ENCODE measurements at places on chromosomes 4 and X.

GRCh38 chr4:158652920-158653319 is 18.8 kb downstream of the C4orf46 start:
- DNase-seq = no peak

DNA sequence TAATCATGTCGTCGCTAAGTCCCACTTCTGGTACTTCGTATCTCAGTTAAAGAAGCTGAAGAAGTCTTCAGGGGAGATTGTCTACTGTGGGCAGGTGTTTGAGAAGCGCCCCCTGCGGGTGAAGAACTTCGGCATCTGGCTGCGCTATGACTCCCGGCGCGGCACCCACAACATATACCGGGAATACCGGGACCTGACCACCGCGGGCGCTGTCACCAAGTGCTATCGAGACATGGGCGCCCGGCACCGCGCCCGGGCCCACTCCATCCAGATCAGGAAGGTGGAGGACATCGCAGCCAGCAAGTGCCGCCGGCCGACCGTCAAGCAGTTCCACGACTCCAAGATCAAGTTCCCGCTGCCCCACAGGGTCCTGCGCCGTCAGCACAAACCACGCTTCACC is 11.3 kb downstream of the PNCK start:
- no peak for DNase-seq

GRCh38 chrX:67353651-67354370 is 190.0 kb upstream of the AR start:
- DNase-seq = no peak

- no peak for DNase-seq
Observed at GRCh38 chr4:17168571-17168970, 270.1 kb upstream of the LDB2 start.

DNA sequence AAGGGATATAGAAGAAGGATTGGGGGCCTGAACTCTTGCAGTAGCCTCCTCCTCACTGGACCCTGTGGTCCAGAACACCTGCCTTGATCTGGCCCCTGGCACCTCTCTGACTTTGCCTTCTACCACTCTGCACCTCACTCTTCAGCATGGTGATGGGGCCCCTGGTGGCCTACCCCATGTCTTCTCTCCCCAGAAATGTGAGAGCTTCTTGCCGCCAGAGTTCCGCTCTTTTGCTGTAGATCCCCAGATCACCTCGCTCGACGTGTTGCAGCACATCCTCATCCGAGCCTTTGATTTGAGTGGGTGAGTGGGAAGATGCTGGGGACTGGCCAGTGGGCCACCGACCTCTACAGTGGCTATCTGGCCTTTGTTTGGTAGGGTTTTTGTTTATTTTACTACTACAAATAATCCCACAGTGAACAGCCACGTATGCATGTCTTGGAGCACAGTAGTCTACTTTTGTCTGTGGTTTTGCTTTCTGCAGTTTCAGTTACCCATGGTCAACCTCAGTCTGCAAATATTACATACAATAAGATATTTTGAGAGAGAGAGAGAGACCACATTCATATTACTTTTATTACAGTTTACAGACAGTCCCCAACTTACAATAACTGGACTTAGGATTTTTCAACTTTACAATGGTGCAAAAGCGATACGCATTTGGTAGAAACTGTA is 1.8 kb downstream of the TBC1D25 start:
- DNase-seq = no peak

DNA sequence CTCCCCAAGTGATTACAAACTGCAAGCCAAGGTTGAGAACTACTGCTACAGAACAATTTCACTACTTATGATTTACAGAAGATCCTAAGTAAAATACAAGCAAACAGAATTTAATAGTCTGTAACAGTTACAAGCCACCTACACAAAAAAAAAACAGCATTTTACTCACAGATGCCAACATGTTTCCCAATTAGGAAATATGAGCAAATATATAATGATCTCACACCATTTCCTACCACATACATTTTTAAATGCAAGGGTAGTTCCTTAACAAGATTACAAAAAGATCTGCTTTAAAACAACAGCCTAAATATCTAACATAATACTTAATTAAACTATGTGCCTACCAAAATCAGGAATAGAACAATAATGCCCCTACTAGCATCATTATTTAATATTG is 63.4 kb downstream of the EFHC2 start:
- DNase-seq = no peak

DNA sequence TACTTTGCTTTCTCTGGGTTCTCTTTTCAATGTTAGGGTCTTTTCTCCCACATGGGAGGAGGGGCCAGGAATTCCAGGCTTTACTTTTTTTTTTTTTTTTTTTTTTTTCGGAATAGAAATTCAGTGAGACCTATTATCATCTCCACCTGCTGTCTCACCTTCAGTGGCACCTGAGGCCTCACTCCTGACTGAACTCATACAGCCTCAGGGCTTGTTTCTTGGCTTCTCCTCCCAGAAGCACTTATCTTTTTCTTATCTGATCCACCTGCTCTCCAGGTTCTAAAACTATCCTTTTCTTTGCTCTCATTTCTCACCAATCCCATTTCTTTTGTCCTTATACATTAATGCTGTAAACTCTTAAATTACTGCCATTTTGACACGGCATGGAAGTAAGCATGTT is 117.3 kb upstream of the PPP3CA start:
- no peak for DNase-seq

DNA sequence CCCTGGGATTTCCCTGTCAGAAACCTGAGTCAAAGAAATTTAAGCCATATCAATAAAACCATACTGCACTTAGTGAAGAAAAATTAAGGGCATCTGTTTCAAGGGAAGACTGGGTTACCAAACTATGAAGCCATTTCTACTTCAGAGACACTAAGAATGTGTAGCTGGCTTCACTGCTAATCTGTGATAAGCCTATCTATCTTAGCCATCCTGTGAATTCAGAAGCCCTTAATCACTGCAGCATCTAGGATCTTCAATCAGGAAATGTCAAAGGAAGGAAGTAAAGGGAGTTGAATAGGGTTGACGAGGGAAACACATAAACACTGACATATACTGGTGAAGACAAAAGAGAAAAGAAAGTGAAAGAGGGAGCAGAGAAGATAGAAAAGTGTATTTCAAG is 777.6 kb upstream of the DIAPH2 start:
- DNase-seq = no peak

DNA sequence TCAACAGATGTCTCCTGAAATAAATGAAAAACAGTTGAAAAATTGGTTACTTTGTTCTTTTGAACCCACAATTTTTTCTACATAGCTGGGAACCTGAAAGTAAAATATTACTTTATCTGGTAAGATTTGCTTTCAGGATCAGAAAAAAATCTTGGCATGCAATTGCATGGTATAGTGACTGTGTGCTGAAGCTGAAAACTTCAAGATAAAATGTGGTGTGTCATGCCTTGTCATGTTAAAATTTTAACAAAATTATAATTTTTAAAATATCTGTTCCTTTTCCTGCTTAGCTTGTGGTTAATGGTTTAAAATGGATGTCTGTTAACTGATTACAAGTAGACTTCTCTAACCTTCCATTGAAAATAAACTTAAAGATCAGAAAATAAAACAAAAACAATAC is 904.8 kb downstream of the PDHA2 start:
- DNase-seq = no peak

- peak; percentile 62 for DNase-seq
Observed at GRCh38 chrX:15789979-15790768, at the start of gene ZRSR2. Gene ZRSR2 (plus strand): TSS chrX:15790484. CDS start chrX:15790496, 12 bp downstream.

DNA sequence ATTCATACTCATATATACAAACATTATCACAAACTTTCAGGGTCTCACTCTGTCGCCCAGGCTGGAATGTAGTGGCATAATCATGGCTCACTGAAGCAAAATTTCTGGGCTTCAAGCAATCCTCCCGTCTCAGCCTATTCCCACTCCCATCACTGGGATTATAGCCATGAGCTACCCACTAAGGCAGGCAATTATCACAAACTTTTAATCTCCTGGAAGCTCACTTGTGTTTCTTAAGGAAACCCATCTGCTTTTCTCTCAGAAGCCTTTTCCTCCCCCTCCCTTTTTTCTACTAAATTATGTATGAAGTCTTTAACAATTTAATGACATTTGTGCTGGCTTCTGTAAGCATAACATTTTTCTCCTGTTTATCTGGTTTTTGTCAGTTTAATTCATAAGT is 170.5 kb downstream of the AREG start:
- DNase-seq = no peak

DNA sequence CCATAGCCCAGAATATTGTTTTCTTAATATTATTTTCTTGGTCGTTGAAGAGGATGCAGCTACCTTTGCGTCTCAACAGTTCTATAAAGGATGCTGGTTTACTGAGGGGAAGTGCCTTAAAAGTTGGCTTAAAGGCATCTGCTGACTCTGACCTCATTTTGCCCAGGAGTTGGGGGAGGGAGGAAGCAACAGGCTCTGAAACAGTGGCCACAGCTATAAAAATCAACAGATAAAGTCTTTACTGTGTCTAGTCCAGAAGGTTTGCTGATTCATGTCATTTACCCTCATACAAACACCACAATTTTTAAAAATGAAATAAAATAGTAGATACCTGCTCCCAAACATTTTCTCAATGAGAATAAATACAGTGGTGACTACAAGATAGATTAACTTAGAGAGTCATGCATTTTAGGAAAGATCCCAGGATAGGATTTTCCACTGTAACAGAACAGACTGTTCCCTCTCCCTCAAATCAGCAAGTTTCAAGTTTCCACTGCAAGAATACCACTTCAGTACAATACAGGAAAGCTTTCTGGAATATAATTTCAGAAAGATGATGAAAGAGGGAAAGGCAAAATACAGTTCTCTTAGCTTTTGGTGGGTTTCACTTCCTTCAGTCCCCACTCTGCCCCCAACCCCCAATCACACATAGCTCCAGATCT is 1.9 kb downstream of the PHKA1 start:
- no peak for DNase-seq

DNA sequence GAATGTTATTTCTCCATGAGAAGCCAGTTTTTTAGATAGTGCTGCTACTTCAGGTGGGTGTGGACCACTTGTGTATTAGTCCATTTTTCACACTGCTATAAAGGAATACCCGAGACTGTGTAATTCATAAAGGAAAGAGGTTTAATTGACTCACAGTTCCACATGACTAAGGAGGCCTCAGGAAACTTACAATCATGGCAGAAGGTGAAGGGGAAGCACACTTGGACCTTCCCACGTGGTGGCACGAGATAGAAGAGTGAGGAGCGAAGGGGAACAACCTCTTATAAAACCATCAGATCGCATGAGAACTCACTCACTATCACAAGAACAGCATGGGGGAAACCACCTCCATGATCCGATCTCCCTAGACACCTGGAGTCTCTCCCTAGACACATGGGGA is 3.4 kb upstream of the PPID start:
- DNase-seq = no peak

DNA sequence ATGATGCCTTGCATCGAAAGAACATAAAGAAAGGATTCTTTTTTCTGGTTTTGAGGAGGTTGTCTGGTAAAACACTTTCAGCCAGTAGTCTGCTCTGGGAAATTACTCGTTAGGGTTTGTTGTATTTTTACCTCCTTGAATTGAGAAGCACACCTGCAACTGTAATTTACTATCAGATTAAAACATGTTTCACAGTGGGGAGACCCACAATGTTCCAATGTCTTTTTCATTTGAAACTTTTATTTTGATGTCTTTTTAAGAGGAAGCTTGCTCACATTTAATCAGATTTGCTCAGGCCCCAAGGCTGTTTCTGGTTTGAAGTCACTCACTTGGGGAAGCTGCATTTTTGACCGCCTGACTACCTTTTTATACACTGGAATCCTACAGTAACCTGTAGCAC is 12.0 kb downstream of the TMEM154 start:
- no peak for DNase-seq

- DNase-seq = no peak
Observed at GRCh38 chr4:137129441-137129840, 402.9 kb downstream of the PCDH18 start.

DNA sequence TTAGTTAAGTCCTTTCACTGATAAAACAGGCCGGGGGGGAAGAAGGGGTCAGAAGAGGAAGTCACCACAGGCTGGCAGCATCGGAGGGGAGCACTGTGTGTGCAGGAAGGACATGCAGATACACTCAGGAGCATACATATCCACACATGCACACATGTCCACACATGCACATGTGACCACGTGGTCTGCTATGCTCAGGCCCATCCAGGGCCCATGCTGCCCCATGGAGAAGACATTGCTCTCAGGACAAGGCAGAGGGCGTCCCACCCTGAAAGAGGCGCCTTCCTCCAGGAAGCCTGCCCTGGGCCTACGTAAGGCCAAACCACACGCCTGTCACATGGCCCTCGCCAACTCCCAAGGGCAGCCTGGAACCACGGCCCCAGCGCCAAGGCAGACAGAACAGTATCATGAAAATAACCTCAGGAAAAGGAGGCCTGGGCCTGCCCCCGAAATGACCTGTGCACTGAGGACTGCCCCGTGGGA is 15.8 kb downstream of the WDR1 start:
- no peak for DNase-seq

- no peak for DNase-seq
Observed at GRCh38 chr4:168588916-168589531, 92.2 kb downstream of the PALLD start.

- no peak for DNase-seq
Observed at GRCh38 chr4:3345384-3345783, 52.6 kb downstream of the RGS12 start.

- DNase-seq = no peak
Observed at GRCh38 chr4:52110171-52110570, 59.1 kb downstream of the SPATA18 start.

DNA sequence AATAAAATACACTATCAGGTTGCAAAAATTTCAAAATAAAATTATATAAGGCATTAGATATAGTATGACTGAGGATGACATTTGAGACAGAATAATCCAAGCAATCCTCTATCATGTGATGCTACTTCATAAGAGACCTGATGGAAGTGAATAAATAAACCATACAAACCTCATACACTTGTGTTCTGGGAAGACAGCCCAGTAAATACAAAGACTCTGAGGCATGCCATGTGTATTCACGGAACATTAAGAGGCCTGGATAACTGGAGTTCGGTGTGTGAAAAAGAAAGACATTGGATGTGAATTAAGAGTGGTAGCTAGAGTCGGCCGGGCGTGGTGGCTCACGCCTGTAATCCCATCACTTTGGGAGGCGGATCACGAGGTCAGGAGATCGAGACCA is 364.2 kb downstream of the ADAM29 start:
- no peak for DNase-seq

DNA sequence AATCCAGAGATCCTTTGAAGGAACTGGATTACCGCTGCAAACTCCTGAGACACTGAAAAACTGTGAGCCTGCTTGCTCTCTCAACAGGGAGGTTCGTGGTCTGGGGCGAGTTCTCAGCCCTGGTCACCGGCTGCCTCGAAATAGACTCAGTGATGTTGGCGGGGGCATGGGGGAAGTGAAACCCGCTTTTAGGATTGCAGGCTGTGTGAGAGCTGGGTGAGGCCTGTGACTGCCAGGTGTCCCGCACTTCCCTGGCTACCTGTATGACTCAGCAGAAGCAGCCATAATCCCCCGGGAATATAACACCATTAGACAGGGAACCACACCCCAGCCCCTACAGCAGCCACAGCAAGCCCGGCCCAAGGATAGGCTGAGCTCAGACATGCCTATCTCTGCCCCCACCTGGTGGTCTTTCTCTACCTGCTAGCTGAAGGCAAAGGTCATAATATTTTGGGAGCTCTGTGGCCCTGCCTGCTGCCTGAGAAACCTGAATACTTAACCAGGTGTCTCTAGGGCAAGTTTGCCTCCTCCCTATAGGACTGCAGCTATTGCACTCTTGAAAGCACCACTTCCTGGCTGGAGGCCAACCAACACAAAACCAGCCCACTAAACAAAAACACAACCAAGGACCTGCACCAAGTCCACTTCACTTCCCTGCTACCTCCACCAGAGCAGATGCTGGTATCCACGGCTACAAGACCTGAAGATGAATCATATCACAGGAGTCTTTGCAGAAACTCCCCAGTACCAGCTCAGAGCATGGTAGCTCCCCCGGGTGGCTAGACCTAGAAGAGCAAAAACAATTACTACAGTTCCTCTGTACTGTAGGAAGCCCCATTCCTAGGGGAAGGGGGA is 202.0 kb downstream of the RRAGB start:
- DNase-seq = no peak
